ENCODE measurements at places on chromosomes 1 and 21.

DNA sequence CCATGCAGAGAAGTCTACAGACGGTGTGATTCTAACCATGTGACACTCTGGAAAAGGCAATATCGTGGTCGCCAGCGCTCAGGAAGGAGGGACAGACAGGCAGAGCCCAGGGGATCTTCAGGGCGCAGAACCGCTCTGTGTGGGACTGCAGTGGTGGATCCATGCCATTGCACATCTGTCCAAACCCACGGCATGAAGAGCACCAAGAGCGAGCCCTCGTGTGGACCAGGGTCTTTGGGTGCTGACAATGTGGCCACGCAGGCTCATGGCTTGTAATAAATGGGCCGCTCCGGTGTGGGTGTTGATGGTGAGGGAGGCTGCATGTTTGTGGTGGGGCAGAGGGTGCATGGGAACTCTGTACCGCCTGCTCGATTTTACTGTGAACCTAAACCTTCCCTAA is 25.3 kb upstream of the POFUT2 start:
- DNase-seq = no peak

- DNase-seq = no peak
Observed at GRCh38 chr21:39503123-39503762, 51.5 kb downstream of the SH3BGR start.

GRCh38 chr1:178536844-178537371 is 24.0 kb downstream of the TEX35 start:
- DNase-seq = no peak

GRCh38 chr21:37414292-37415253 is 48.0 kb downstream of the DYRK1A start:
- DNase-seq = no peak

GRCh38 chr1:12380326-12381249 is 150.8 kb downstream of the VPS13D start:
- DNase-seq = no peak

GRCh38 chr1:31588751-31589515 is 12.6 kb downstream of the TINAGL1 start:
- DNase-seq = no peak

DNA sequence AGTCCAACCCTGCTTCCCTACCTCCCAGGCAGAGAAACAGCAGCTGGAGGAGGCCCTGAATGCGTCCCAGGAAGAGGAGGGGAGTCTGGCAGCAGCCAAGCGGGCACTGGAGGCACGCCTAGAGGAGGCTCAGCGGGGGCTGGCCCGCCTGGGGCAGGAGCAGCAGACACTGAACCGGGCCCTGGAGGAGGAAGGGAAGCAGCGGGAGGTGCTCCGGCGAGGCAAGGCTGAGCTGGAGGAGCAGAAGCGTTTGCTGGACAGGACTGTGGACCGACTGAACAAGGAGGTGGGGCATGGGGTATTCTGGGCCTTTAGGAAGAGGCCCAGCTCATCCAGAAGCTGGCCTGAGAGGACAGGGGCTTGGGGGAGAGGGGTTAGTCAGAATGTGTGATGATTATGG is 9.6 kb upstream of the TUFT1 start:
- no peak for DNase-seq

Measured in NCI-H1105 (cell line).